ENCODE measurements at places on chromosomes 3 and 15. TPM values are rescaled to one million over a fixed set of nuclear protein-coding genes. Genes with fewer than 3 reads are reported as not detected.
A peak's percentile ranks its signal among the peaks of the same experiment; 100 is the strongest.

- no peak overlapping the region for H3K27ac ChIP-seq
- H3K36me3 ChIP-seq: no peaks in the 10 kb centered on the region
- no peaks in the 10 kb centered on the region for H3K4me1 ChIP-seq
- H3K4me3 ChIP-seq: no peak overlapping the region
These were observed 19.5 kb upstream of the ZBTB38 start for GRCh38 chr3:141348837-141349236.

GABRR3 gene
- not detected for total RNA-seq

DNA sequence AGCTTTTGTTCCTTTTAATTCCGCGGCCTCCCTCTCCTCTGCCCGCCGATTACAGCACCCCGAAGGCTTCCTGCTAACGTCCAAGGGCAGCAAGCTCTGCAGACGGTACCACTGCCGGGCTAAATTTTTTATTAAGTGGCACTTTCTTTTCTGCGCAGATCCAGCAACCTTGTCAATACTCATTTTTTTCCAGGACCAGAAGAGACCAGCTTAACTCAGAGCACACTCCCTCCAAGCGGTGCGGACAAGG is 542 bp upstream of the MEIS2 start:
- no peaks in the 10 kb centered on the region for H3K27me3 ChIP-seq
- peak overlapping the region; percentile 92 for H3K4me3 ChIP-seq
- H3K36me3 ChIP-seq: no peaks in the 10 kb centered on the region
- DNase-seq: no peak
- H3K4me1 ChIP-seq: no peaks in the 10 kb centered on the region

- DNase-seq: no peak
- H3K4me1 ChIP-seq: no peaks in the 10 kb centered on the region
- H3K36me3 ChIP-seq: no peaks in the 10 kb centered on the region
- no peak overlapping the region for H3K27ac ChIP-seq
- no peaks in the 10 kb centered on the region for H3K27me3 ChIP-seq
These were observed 172.1 kb upstream of the ADAMTS9 start for GRCh38 chr3:64859625-64860535.

DNA sequence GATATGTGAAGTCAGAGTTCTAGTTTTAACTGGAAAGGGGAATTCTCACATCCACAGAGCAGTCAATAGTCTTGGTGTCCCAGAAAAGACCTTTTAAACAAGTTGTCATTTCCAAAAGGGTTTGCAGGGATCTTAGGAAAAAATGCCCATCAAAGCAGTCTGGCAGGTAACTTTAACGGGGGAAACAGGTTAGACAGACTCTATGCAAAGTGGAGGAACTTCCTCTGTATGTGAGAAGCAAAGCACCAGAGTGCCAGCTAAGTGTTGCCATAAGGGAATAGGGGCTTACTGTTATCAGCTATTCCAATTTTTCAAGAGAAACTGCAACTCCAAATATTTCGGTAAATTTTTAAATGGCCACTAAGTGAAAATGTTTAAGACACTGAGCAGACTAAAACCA is 307.9 kb upstream of the MDFIC2 start:
- no peaks in the 10 kb centered on the region for H3K36me3 ChIP-seq
- H3K4me3 ChIP-seq: no peak overlapping the region
- no peak overlapping the region for H3K27ac ChIP-seq
- H3K4me1 ChIP-seq: no peaks in the 10 kb centered on the region

AHSG gene
- not detected for total RNA-seq

DNA sequence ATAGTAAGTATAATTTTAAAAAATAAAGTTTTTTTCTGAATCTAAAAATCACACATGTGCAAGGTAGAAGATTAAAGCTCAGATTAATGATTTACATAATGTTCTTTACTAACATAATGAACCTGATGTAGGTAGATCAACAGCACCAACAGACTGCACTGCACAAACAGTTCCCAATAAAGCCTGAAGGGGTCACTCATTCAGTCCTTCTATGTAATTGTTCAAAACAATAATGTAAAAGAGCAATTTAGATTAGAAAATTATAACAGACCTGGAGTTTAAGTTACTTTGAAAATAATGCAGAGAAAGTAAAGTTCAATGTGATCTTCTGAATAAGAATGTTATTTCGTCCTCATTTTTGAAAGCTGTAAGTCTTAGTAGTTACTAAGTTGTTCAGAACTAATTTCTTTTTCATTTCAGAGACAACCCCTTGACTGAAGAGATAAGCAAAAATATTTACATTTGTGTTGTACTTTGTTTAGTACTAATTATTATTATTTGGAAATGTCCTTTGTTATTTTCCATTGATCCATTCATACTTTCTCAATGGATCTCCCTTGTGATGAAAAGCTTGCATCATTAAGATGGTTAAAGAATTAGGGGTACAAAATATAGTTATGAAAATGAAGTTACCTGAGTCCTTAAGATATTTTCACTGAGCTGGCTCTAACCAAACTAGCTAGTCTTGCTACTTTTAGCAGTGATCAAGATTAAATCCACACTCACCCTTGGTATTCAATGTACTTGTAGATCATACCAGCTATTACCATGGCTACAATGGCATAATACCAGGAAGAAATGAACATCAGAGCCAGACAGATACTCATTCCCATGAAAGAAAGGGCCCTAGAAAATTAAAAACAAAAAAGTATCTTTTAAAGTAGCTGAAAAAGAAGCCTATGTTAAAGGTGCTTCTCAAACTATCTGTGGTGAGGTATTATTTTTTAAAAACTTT is 16.8 kb downstream of the EMC4 start:
- H3K27me3 ChIP-seq: no peaks in the 10 kb centered on the region
- H3K36me3 ChIP-seq: no peaks in the 10 kb centered on the region
- peak; percentile 25 for DNase-seq
- no peak overlapping the region for H3K27ac ChIP-seq
- H3K4me3 ChIP-seq: no peak overlapping the region

GRCh38 chr15:74390647-74391288 is 23.3 kb upstream of the CYP11A1 start:
- no peak overlapping the region for H3K4me3 ChIP-seq
- H3K27ac ChIP-seq: no peak overlapping the region
- no peaks in the 10 kb centered on the region for H3K36me3 ChIP-seq
- DNase-seq: no peak

GRCh38 chr3:49790626-49791411 is 4.5 kb upstream of the IP6K1 start:
- no peaks in the 10 kb centered on the region for H3K36me3 ChIP-seq
- H3K27ac ChIP-seq: no peak overlapping the region
- no peak for DNase-seq
- H3K4me1 ChIP-seq: no peaks in the 10 kb centered on the region

PLSCR2 gene
- total RNA-seq: not detected

GOLGA6L10 gene
- total RNA-seq: 0.29 TPM

DNA sequence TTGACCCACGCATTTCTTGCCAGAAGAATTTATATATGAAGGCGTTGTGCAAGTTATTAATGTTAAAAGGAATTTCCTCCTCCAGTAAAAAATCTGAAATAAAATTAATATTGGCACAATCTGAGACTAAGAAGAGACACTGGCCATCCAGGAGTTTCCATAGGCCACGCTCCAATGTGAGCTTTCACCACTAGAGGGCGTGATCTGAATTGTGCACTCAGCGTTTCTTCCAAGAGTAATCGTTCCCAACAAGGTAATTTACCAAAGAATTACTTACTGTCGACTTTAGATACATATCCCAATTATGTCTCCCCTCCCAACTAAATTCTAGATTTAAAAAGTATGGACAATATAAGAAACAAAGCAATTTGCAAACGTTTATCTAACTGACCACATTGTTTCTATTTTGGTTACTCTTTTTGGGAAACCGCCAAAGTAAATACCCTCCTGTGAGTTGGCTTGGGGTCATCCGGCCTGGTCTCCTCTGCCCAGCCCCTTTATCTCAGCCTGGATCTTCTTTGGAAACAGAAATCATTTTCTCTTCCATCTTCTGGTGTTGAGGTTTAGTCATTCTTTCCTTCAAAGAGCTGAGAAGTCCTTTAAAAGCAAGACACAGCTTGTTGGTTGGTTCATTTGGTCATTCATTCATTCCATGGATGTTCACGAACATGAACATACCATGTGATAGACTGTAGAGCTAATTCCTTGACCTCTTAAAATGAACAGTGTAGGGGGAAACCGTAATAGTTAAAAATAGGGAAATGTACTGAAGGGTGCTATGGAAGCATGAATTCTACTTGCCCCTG is 26.2 kb downstream of the POLR2M start:
- DNase-seq: no peak
- no peak overlapping the region for H3K4me3 ChIP-seq
- H3K27ac ChIP-seq: no peak overlapping the region
- peaks cover 8% of the 10 kb centered on the region for H3K4me1 ChIP-seq
- H3K27me3 ChIP-seq: no peaks in the 10 kb centered on the region

- no peak overlapping the region for H3K4me3 ChIP-seq
- no peaks in the 10 kb centered on the region for H3K27me3 ChIP-seq
- H3K4me1 ChIP-seq: no peaks in the 10 kb centered on the region
- H3K36me3 ChIP-seq: no peaks in the 10 kb centered on the region
- no peak overlapping the region for H3K27ac ChIP-seq
These were observed 13.1 kb downstream of the CHDH start for GRCh38 chr3:53833053-53833645.

DNA sequence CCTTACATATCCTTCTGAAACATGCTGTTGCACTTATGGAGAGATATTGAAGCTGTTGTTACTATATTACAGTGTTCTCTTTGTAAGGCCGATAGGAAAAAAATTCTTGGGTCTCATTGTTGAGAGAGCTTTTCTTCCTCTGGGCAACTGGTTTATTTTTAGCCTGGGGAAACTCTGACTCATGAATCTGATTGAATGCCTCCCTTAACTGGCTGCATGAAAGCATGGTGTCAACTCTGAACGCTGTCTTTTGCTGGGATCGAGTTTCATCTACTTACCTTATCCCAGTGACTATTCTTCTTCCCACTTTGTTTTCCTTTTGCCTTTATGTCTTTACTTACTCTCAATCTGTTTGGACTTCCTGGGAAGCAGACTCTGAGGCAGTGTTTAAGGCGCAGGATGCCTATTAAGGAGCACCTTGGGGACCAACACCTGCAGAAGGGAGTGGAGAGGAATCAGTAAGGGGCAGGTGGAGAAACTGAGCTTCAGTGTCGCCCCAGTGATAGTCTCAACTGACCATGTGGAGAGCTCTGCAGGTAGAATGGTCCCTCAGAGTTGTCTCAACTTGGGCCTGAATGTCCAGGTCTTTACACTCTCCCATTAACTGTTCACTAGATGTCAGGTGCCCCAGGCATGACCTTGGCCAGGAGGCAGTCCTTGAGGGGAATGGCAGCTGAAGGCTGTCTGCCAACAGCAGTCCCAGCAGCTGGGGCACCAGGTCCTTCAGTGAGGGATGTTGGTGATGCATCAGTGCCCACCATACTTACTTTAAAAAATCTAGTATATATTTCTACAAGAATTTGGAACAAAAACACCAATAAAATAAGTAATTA is 88.9 kb upstream of the CCNL1 start:
- H3K4me3 ChIP-seq: no peak overlapping the region
- no peaks in the 10 kb centered on the region for H3K36me3 ChIP-seq
- H3K27me3 ChIP-seq: no peaks in the 10 kb centered on the region
- no peaks in the 10 kb centered on the region for H3K4me1 ChIP-seq
- no peak overlapping the region for H3K27ac ChIP-seq

WDR5B gene
- total RNA-seq: 6.9 TPM

DNA sequence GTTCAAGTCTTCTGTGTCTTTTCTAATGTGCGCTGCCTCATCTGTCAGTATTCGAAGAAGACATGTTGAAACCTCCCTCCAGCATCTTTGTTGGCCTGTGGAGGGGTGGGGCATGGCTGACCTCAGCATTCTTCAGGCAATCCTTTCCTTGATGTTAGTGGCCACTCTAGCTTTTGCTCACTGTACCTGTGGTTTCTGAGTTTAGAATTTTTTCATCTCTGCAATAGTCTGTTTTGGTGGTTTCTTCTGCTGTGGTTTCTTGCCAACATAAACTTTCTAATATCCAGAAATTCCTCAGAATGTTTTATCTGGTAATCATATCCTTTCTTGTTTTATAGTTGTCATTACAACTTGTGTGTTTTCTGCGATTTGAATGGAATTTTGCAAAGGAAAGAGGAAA is 251.3 kb upstream of the NR2E3 start:
- H3K4me3 ChIP-seq: no peak overlapping the region
- H3K4me1 ChIP-seq: no peaks in the 10 kb centered on the region
- no peaks in the 10 kb centered on the region for H3K27me3 ChIP-seq
- DNase-seq: no peak

CASR gene
- not detected for total RNA-seq

DNA sequence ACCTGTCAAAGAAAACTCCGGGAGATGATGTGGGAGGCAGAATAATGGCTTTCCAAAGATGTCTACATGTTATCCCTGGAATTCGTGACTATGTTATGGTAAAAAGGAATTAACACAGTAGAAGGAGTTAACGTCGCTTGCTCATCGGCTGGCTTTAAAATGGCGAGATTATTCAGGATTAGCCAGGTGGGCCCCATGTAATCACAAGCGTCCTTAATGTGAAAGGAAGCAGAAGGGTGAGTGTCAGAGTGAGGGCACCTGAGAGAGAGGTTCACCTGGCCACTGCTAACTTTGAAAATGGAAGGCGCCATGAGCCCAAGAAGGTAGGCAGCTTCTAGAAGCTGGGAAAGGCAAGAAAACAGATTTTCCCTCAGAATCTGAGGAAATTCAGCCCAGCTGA is 557.2 kb downstream of the EPHB1 start:
- no peaks in the 10 kb centered on the region for H3K27me3 ChIP-seq
- H3K4me1 ChIP-seq: no peaks in the 10 kb centered on the region
- no peak overlapping the region for H3K4me3 ChIP-seq
- H3K36me3 ChIP-seq: no peaks in the 10 kb centered on the region
- H3K27ac ChIP-seq: no peak overlapping the region

- H3K4me1 ChIP-seq: no peaks in the 10 kb centered on the region
- no peaks in the 10 kb centered on the region for H3K27me3 ChIP-seq
- no peak for DNase-seq
- H3K27ac ChIP-seq: no peak overlapping the region
- no peak overlapping the region for H3K4me3 ChIP-seq
These were observed 39.2 kb upstream of the SEMA4B start for GRCh38 chr15:90161950-90162361.

DNA sequence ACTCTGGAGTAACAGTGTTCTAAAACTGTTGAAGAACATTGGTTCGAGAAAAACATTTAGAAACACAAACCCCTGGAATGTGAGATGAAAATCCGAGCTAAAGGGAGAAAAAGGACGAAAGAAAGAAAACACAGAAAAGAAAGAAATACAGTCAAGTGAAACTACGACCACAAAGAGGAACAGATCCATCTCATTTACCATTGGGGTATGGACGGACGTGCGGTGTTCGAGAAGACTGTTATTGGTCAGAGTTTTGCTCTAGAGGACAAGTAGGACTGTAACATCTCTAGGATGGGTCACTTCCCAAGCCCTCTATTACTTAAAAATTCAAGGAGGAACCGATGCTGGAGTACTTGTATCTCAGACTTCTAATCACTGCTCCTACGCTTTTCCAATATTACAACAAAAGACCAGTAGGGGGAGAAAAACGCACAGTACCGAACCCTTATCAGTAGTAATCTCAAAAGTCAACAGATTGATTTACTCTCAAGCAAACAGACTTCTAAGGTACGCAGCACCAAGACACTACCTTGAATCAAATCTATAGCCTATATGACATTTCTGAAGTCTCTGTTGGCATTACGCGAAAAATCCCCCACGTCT is 1.1 kb upstream of the PIK3CA start:
- no peaks in the 10 kb centered on the region for H3K36me3 ChIP-seq
- no peak for DNase-seq
- H3K4me3 ChIP-seq: peak overlapping the region; percentile 88
- peak overlapping the region; percentile 98 for H3K27ac ChIP-seq
- no peaks in the 10 kb centered on the region for H3K27me3 ChIP-seq

CEMIP gene
- 1.1 TPM for total RNA-seq

Measured in uterus (tissue), 4 donors.